CD8-positive, alpha-beta memory T cell (primary cell): ENCODE measurements at places on chromosomes 2 and 18. TPM values are rescaled to one million over a fixed set of nuclear protein-coding genes. Genes with fewer than 3 reads are reported as not detected.

The PJVK gene
- 1.5 TPM for total RNA-seq

The TMEM169 gene
- 0.73 TPM for total RNA-seq

DNA sequence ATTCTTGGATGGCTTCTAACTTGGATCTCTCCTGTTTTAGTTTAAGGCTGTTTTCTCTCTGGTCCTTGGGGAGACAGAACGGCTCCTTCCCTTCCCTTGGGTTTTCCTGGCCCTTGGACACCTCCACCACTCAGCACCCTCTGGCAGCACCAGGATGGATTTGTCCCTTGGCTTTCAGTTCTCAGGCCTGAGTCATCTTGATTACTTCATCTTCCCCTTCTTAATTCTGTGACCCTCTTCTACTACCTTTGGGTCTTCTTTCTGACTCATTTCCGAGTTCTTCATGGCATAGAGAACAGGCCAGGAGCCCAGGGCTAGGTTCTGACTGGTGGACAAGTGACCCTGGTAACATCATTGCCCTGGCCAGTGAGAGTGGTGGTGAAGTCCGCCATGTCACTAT, 14.9 kb downstream of the IGFBP2 start:
- no peak overlapping the region for H3K27ac ChIP-seq
- H3K4me3 ChIP-seq, result no peak overlapping the region
- H3K4me1 ChIP-seq, result no peaks in the 10 kb centered on the region

DNA sequence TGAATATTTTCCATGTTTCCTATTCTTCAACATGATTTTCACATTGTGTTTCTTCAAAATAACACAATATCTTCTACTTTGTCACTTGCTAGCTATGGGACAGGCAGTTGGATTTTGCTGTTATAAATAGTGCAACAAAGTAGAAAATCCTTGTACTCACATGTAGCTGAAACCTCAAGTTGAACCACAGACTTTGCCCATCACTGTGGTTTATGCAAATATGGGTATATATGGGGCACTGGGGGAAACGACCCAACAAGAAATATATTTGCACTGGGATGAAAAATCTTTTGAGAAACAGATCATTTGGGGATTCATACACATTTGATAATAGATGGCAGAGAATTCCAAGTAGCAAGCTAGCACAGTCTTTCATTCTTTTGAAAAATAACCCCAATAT, 486.3 kb upstream of the MAP2 start:
- no peak overlapping the region for H3K4me3 ChIP-seq
- H3K36me3 ChIP-seq, result no peaks in the 10 kb centered on the region
- DNase-seq, result no peak
- no peaks in the 10 kb centered on the region for H3K4me1 ChIP-seq
- no peaks in the 10 kb centered on the region for H3K27me3 ChIP-seq

GRCh38 chr2:192029089-192029488, 165.6 kb downstream of the TMEFF2 start:
- no peaks in the 10 kb centered on the region for H3K27me3 ChIP-seq
- DNase-seq, result no peak
- H3K27ac ChIP-seq, result no peak overlapping the region

The NMS gene
- total RNA-seq, result not detected

DNA sequence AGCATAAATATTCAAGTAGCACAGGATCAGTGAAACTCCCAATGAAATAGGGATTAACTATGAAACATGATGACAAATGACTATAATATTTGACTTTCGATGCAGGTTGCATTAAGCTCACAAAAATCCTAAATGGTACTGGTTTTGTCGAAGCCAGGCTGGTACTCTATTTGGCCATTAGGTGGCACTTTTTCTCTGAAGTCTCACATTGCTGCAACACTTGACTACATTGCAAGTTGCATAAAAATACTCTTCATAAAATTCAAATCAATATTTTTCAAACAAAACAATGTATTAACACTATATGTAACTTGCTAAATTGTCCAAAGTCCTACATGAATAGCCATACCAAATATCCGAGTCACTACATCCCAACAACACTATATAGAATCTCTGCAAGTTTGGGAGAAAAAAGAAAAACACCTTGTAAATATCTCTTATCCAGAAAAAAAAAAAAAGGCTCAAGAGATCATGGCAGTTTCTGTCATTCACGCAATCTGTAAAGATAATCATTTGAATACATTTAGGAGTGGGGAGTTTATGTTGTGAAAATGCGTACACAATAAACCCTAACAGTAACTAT, 9.5 kb downstream of the RTTN start:
- H3K36me3 ChIP-seq, result peaks cover 29% of the 10 kb centered on the region
- no peak overlapping the region for H3K4me3 ChIP-seq
- no peak overlapping the region for H3K27ac ChIP-seq

GRCh38 chr2:127342101-127342500, 45.7 kb downstream of the MAP3K2 start:
- H3K36me3 ChIP-seq, result peaks cover 7% of the 10 kb centered on the region
- no peaks in the 10 kb centered on the region for H3K27me3 ChIP-seq

The KCNJ3 gene
- total RNA-seq, result not detected
